Osteoblast (primary cell): ENCODE measurements at places on chromosomes 1 and 21. TPM values are rescaled to one million over a fixed set of nuclear protein-coding genes. Genes with fewer than 3 reads are reported as not detected.

Gene RAB29
- total RNA-seq, result 37.6 and 43.3 TPM in 2 replicates

Gene CRNN
- total RNA-seq, result not detected in 2 replicates

Gene MROH9
- under 0.01 and 0.88 TPM in 2 replicates for total RNA-seq

Gene OR2M3
- total RNA-seq, result not detected in 2 replicates

Gene SERINC2
- 10.9 and 22.4 TPM in 2 replicates for total RNA-seq

Gene SUSD4
- total RNA-seq, result 0.29 TPM in 1 of 2 replicates, not detected in the other

Gene GUCA2A
- not detected in 2 replicates for total RNA-seq

Gene CA6
- not detected in 2 replicates for total RNA-seq

Gene LRRIQ3
- total RNA-seq, result 0.59 and 0.72 TPM in 2 replicates

Gene DENND2C
- 8.3 and 8.8 TPM in 2 replicates for total RNA-seq

Gene ANKRD65
- total RNA-seq, result 1.2 and 1.8 TPM in 2 replicates

Gene MPL
- total RNA-seq, result not detected in 2 replicates

Gene LCE1F
- not detected in 2 replicates for total RNA-seq

Gene CA14
- total RNA-seq, result not detected in 2 replicates

Gene VWA1
- total RNA-seq, result 2.4 and 4.3 TPM in 2 replicates

Gene TEDDM1
- total RNA-seq, result not detected in 2 replicates

Gene SLC50A1
- 34.5 and 38.0 TPM in 2 replicates for total RNA-seq

Gene ACTN2
- not detected in 2 replicates for total RNA-seq
